Endothelial cell of umbilical vein (primary cell): ENCODE measurements at places on chromosomes 2 and 18. TPM values are rescaled to one million over a fixed set of nuclear protein-coding genes. Genes with fewer than 3 reads are reported as not detected.

The APCDD1 gene
- polyA plus RNA-seq = 1.4 and 1.5 TPM in 2 replicates

The FSHR gene
- not detected in 2 replicates for polyA plus RNA-seq

The KCNG3 gene
- not detected in 2 replicates for polyA plus RNA-seq

The ANKRD30B gene
- polyA plus RNA-seq = not detected in 2 replicates

The CYP27C1 gene
- polyA plus RNA-seq = not detected in 2 replicates

The GKN1 gene
- polyA plus RNA-seq = not detected in 2 replicates

The GPR45 gene
- polyA plus RNA-seq = not detected in 2 replicates

The NUP35 gene
- polyA plus RNA-seq = 8.4 and 8.6 TPM in 2 replicates

The CGREF1 gene
- polyA plus RNA-seq = 2.7 and 2.9 TPM in 2 replicates

- no peak for DNase-seq
Measured at GRCh38 chr2:180966378-180966777, 14.0 kb upstream of the UBE2E3 start.

DNA sequence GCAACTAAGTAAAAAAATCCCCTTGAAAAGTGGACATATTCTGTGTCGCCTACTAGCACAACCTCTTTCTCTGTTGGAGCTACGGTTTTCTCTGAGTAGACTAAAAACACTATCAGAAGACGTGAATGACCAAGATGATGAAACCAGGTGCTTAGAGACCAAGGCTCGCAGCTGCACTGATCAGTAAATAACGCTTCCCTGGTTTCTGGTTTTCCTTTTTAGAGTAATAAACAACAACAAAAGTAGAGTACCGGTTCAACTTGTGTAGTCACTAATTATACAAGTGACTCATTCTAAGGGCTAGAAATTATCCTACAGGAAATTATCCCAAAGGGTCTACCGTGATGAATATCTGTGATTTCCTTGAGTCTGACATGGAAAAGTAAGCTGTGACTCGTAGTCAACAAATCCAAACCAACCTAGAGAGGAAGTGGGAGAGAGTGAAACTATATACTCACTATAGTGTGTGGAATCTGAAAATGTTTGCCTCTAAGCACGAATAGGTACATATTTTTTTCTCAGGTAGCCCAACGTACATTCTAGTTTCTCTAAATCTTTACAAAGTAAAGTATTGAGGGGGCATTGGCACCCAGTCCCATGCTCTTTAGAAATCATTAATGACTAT lies 17.8 kb downstream of the RASGRP3 start:
- peak; percentile 35 for DNase-seq

- DNase-seq = peak; percentile 31
Measured at GRCh38 chr18:5197032-5197434, at the start of gene AKAIN1. AKAIN1 (minus strand) TSS chr18:5197257; CDS start chr18:5197053, 204 bp downstream.

- no peak for DNase-seq
Measured at GRCh38 chr18:66473882-66474281, 130.0 kb downstream of the CDH19 start.

GRCh38 chr2:236127010-236127409 lies 41.2 kb downstream of the GBX2 start:
- DNase-seq = no peak

DNA sequence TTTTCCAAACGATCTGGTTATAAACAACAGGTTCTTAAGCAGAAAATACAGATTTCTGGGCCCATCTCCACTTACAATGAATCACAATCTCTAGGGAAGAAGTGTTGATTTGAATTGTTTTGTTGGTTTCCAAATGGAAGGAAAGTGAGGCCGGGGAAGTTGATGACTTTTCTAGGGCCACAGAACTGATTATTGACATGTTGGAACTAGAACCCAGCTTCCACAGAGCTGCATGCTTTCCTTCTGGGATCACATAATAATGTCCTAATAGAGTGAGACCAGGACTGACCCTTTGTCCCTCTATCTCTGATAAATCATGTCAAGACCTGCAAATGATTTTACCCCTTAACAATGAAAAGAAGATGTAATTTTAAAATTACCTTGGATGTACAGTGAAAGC lies 332.2 kb downstream of the OSR1 start:
- no peak for DNase-seq

DNA sequence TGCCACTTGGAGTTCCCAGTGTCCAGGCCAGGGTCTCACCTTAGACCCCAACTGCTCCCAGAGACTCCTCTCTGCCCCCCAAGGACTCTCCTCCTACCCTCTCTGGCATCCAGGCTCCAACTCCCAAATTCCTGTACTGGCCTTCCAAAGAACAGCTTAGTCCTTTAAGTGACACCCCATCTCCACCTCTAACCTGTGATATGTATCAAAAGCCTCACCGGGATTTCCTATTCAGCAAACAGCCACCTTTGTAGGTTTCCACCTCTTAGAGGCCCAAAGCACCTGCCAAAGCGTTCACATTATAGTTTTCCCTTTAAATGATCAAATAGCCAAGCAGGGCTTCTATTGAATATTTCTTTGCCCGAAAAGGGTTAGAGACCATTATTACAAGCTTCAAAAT lies 2.7 kb upstream of the COPS8 start:
- no peak for DNase-seq

- peak; percentile 56 for DNase-seq
Measured at GRCh38 chr2:47174733-47175361, 19.7 kb upstream of the STPG4 start.
